Myocyte (in vitro differentiated cells): ENCODE measurements at places on chromosomes 3 and 15.
A peak's percentile ranks its signal among the peaks of the same experiment; 100 is the strongest.

DNA sequence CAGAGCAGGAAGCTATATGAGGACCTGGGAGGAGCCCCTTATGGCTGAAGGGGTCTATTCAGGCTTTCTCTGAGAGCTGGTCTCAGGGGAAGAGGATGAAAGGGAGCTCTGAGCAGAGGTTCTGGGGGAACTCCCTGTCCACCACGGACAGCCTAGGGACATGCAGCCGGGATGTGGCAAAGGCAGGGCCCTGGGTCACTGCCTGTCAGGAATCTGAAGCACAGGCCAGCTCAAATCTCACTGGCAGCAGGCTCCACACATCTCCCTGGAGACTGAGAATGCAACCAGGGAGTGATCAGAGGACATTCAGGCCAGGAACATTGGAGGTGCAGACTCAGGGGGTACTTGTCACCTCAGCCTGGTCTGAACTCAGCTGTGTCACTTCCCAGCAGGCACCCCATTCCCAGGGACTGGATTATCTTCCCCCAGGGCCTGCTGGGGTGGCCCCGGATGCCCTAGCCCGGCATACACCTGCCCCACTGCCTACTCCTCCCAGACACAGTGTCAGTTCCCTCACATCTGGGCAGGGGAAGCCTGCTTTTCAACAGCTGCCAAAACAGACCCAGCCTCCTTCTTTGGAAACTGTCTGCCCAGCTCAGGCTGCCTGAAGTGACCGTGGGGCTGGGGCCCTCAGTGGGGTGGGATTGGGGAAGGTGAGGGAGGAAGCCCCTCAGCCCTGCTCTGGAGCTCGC lies 18.3 kb upstream of the SEMA3F start:
- no peak for DNase-seq

DNA sequence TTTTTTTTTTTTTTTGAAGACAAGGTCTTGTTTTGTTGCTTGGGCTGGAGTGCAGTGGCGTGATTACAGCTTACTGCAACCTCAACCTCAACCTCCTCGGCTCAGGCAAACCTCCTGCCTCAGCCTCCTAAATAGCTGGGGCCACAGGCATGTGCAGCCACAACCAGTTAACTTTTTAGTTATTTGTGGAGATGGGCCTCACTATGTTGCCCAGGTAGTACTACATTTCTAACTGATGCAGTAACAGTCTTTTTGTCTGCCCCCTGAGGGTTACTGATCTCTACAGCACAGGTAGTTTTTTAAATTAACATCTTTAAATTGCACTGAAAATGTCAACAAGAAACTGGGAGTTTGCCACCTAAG lies 3.4 kb upstream of the LMLN start:
- no peak for DNase-seq

- DNase-seq, result peak; percentile 86
These were observed 396.6 kb downstream of the NAALADL2 start for GRCh38 chr3:175255698-175256097.

DNA sequence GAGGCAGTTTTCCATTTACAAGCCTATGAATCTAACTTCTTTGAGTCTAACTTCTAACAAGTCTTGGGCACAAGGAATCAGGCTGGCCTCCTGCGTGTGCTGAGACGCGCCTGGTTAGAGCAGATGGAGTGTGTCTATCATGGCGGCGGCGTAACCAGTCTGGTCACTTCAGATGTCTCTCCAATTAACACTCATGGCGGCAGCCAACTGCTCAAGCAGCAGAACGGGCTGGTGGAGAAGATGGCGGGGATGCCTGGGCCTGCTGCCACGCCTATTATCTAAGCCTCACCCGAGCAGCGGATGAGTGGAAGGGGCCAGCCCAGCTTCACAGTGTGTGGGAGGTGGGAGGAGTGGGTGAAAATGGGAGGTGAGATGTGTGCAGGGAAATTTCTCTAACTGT lies 246.4 kb upstream of the TPRG1 start:
- no peak for DNase-seq

- DNase-seq, result no peak
These were observed 470.5 kb downstream of the EPHA3 start for GRCh38 chr3:89577637-89578530.

DNA sequence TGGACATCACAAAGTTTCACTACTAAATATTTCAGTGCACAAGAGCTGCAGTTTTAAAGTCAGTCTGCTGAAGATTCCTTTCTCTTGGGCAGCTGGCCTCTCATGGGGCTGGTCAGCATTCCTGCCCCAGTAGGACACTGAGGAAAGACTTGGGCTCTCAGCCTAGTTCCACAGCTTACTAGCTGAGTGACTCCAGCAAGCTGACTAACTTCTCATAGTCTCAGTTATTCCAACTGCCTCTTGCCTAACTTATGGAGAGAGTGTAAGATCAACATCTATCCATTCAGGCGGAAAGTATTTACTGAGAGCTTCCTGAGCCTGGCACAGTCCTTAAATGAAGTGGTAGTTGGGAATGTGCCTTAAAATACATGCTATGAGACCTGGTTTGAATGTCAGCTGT lies 27.0 kb downstream of the TM4SF4 start:
- DNase-seq, result peak; percentile 60

DNA sequence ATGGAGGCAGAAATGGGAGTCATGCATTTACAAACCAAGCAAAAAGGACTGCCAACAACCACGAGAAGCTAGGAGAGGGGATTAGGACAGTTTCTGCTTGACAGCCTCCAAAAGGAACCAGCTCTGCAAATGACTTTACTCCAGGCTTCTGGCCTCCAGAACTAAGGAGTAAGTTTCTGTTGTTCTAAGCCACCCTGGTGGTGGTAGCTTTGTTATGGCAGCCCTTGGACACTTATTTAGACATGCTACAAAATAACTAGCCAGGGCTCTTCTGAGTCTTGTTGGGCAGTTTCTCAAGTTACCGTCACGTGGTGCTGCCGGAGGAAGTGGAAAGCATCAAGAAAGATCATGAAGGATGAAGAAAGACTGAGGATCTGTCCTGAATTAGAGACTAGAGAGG lies 386.5 kb downstream of the LRTM1 start:
- DNase-seq, result no peak

GRCh38 chr15:43278869-43279268 lies 12.1 kb upstream of the TGM5 start:
- no peak for DNase-seq

DNA sequence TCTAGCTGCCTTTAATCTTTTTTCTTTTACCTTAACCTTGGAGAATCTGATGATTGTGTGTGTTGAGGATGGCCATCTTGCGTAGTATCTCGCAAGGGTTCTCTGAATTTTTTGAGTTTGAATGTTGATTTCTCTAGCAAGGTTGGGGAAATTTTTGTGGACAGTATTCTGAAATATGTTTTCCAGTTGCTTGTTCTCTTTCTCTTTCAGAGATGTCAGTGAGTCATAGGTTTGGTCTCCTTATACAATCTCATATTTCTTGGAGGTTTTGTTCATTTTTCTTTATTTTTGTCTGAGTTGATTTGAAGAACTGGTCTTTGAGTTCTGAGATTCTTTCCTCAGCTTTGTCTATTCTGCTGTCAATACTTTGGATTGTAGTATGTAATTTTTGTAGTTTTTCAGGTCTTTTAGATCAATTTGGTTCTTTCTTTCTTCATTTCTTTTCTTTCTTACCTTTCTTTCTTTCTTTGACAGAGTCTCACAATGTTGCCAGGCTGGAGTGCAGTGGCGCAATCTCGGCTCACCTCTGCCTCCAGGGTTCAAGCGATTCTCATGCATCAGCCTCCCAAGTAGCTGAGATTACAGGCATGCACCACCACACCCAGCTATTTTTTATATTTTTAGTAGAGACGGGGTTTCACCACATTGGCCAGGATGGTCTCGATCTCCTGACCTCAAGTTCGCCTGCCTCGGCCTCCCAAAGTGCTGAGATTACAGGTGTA lies 366.4 kb upstream of the RASGRP1 start:
- DNase-seq, result peak; percentile 61

GRCh38 chr3:32335365-32336112 lies 56.1 kb upstream of the CMTM7 start:
- no peak for DNase-seq

GRCh38 chr3:186976837-186977750 lies 46.8 kb downstream of the ST6GAL1 start:
- DNase-seq, result peak; percentile 92
